ENCODE measurements at places on chromosomes 4 and X.

- no peaks in the 10 kb centered on the region for H3K27me3 ChIP-seq
- H3K4me3 ChIP-seq: no peak overlapping the region
- H3K27ac ChIP-seq: no peak overlapping the region
- no peaks in the 10 kb centered on the region for H3K36me3 ChIP-seq
- no peak for DNase-seq
- H3K4me1 ChIP-seq: no peaks in the 10 kb centered on the region
Measured at GRCh38 chr4:126742885-126743284, 889.9 kb upstream of the INTU start.

GRCh38 chr4:18847249-18847890, 825.8 kb upstream of the LCORL start:
- H3K36me3 ChIP-seq: no peaks in the 10 kb centered on the region
- H3K27me3 ChIP-seq: no peaks in the 10 kb centered on the region
- no peak overlapping the region for H3K27ac ChIP-seq

- H3K27ac ChIP-seq: no peak overlapping the region
- DNase-seq: no peak
- H3K36me3 ChIP-seq: no peaks in the 10 kb centered on the region
- peaks cover 16% of the 10 kb centered on the region for H3K27me3 ChIP-seq
- no peak overlapping the region for H3K4me3 ChIP-seq
Measured at GRCh38 chr4:107757283-107757682, 37.2 kb upstream of the PAPSS1 start.

DNA sequence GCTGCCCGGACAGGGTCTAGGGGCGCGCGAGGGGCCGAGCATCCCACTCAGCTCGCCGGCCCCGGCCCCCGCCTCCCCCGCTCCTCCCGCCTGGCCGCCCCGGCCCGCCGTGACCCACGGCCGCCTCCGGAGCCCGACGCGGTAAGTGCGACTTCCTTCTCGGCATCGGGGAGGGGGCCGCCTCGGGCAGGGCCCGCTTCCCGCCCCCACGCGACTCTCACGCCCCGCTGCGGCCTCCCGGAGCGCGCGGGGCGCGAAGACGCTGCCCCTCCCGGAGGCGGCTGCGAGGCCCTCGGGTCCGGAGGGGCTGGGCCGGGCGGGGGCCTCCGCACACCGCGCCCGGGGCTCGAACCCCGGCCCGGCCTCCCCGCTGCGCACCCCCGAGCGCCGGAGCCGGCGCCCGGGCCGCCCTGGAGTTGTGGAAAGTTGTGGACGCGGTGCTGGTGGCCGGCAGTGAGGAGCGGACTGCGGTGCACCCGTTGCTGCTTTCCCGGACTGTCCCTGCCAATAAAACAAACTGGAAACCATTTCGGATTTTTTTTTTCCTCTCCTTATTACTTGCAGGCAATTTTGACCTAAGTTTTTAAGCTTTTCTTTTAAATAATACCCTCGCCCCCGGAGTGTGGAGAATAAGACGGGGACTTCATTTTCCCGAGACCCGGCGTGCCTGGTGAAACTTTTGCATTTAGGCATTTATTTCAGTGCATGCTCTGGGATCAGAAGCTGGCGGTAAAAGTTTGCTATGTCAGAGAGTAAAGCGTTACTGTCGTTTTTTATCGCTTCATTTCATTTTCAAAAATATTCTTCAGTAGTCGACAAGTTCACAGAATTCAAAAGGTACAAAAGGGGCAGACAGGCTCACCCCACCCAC, 13.0 kb upstream of the TMEM156 start:
- no peaks in the 10 kb centered on the region for H3K27me3 ChIP-seq
- peak overlapping the region; percentile 87 for H3K4me3 ChIP-seq
- H3K27ac ChIP-seq: peak overlapping the region; percentile 94
- DNase-seq: no peak
- peaks cover 53% of the 10 kb centered on the region for H3K4me1 ChIP-seq
- peaks cover 8% of the 10 kb centered on the region for H3K36me3 ChIP-seq

DNA sequence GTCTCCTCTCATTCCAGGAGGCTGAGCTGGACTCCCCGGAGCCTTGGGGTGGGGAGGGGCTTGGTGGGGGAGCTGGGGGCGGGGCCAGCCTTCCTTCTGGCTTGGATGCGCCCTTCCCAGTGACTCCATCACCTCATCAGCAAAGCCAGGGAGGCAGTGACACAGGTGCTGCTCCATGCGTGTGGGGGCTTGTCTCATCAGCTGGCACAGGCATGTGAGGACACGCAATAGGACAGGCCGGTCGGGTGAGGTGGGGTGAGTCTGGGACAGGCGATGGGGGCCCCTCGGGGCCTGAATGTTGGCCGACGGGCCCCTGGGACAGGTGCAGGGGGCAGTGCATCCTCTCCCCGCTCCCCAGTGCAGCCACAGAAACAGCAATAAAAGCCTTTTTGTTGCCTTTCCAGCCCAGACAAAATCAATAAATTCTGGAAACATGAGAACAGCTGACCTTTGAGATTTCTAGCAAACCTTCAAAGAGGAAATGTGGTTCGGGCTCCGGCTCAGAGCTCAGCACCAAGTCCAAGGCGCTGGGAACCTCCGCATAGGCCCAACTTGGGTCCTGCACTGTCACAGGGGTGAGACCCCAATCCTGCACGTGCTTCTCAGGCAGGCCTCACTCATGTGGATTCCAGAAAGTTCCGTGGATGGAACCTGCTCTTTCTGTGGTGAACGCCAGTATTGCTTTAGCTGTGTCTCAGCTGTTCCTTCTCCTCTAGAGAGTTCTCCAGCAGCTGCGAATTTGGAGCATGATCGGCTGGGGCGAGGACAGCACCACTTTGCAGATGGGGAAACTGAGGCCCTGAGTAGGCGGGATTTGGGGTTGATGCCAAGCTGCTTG, 18.5 kb downstream of the ADRA2C start:
- H3K4me1 ChIP-seq: no peaks in the 10 kb centered on the region
- H3K27ac ChIP-seq: no peak overlapping the region
- H3K4me3 ChIP-seq: no peak overlapping the region
- no peaks in the 10 kb centered on the region for H3K36me3 ChIP-seq

DNA sequence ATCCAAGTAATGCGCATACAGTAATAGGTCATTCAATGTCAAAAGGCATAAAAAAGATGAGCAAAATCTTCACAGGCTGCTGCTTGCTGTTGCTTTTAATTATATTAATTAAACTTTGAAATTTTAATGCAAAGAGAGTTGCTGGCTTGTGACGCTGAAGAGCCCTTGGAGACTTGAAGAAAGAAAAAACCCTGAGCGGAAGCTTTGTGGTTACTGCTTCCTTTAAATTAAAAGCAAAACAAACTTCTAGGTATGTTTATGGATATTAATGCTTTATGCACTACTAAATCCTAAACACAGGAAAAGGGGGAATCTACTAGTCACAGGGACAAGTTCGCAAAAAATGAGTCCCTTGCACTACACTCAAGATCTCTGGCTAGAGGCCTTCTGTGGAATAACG, 166.7 kb downstream of the ANTXR2 start:
- peaks cover 36% of the 10 kb centered on the region for H3K36me3 ChIP-seq
- no peaks in the 10 kb centered on the region for H3K27me3 ChIP-seq
- peaks cover 6% of the 10 kb centered on the region for H3K4me1 ChIP-seq
- no peak overlapping the region for H3K27ac ChIP-seq
- no peak overlapping the region for H3K4me3 ChIP-seq
- DNase-seq: no peak

DNA sequence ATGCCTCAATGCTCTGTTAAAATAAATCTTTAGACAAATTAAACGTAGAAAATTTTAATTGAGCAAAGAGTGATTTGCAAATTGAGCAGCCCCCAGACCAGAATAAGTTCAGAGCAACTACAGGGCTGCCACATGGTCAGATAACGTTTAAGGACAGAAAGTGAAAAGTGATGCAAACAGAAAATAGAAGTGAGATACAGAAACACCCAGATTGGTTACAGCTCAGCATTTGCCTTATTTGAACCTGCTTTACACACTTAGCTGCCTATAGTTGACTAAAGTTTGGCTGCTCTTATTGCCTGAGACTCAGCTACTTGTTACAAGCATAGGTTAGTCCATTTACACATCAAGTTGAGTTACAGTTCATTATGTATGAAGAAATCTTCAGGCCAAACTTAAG, 1800.8 kb upstream of the PCDH10 start:
- no peaks in the 10 kb centered on the region for H3K4me1 ChIP-seq
- H3K27ac ChIP-seq: no peak overlapping the region
- H3K27me3 ChIP-seq: no peaks in the 10 kb centered on the region

DNA sequence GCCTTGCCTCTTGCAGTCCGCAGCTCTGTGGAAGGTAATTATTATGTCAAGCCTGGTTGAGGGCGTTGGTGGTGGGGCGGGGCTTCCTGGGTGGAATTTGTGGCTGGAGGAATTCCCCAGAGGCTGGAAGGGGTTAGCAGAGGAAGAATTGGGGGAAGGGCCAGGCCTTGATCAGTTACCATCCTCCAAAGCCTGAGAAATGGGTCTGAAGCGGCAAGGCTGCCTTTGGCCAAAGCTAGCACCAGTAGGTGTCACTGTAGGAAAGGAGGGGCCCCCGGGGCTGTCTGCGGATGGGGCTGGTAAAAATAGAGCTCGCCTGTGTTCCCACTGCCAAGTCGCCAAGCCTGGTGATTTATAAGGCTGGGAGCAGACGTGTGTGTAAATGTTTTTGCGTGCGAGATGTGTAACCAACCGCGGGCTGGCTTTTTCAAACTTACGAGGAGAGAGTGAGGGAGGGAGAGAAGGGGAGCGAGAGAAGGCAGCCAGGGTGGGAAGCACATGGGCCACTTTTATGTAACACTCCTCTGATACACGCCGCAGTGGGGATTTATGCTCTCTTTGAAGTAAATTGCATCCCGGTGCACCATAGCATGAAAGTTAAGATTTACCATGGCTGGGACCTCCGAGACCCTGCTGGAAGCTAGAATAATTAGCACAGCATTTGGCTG, 367.0 kb downstream of the BCOR start:
- peak; percentile 66 for DNase-seq
- H3K27me3 ChIP-seq: no peaks in the 10 kb centered on the region
- no peaks in the 10 kb centered on the region for H3K36me3 ChIP-seq
- no peak overlapping the region for H3K27ac ChIP-seq

DNA sequence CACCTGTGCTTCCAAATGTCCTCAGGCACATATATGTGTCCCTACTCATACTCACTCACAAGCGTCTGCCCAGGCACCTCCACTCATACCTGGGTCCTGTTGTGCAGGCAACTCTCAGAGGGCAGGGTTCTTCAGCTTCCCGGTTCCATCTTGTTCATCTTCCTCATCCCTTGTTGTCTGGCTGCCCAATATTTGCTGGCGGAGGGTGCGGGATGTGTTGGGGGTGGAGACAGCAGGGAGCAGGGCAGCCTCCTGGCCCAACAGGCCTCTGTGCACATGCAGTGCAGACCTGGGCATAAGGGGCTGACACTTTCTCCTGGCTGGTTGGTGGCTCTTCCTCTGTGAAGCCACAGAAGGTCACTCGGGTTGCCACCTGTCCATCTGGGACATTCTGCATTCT, 32.1 kb downstream of the NBDY start:
- peaks cover 53% of the 10 kb centered on the region for H3K4me1 ChIP-seq
- no peak overlapping the region for H3K4me3 ChIP-seq
- no peaks in the 10 kb centered on the region for H3K27me3 ChIP-seq
- H3K36me3 ChIP-seq: no peaks in the 10 kb centered on the region
- H3K27ac ChIP-seq: peak overlapping the region; percentile 90

GRCh38 chrX:17226736-17227135, 148.3 kb upstream of the NHS start:
- H3K4me1 ChIP-seq: no peaks in the 10 kb centered on the region
- H3K36me3 ChIP-seq: no peaks in the 10 kb centered on the region
- no peaks in the 10 kb centered on the region for H3K27me3 ChIP-seq
- no peak overlapping the region for H3K27ac ChIP-seq
- H3K4me3 ChIP-seq: no peak overlapping the region

GRCh38 chr4:85932500-85933290, 427.2 kb downstream of the MAPK10 start:
- H3K4me1 ChIP-seq: no peaks in the 10 kb centered on the region
- no peaks in the 10 kb centered on the region for H3K36me3 ChIP-seq
- DNase-seq: no peak
- no peak overlapping the region for H3K27ac ChIP-seq
- no peak overlapping the region for H3K4me3 ChIP-seq

- H3K4me3 ChIP-seq: no peak overlapping the region
- H3K27me3 ChIP-seq: peaks cover 3% of the 10 kb centered on the region
- no peak for DNase-seq
- H3K4me1 ChIP-seq: no peaks in the 10 kb centered on the region
- no peaks in the 10 kb centered on the region for H3K36me3 ChIP-seq
Measured at GRCh38 chr4:81397635-81398034, 74.1 kb downstream of the RASGEF1B start.

GRCh38 chr4:2958446-2958845, 4.8 kb downstream of the NOP14 start:
- no peaks in the 10 kb centered on the region for H3K27me3 ChIP-seq
- DNase-seq: no peak
- no peak overlapping the region for H3K4me3 ChIP-seq
- H3K36me3 ChIP-seq: peaks cover 49% of the 10 kb centered on the region
- H3K27ac ChIP-seq: peak overlapping the region; percentile 4

GRCh38 chr4:3285558-3286334, 7.1 kb upstream of the RGS12 start:
- H3K27me3 ChIP-seq: peaks cover 38% of the 10 kb centered on the region
- H3K27ac ChIP-seq: no peak overlapping the region
- DNase-seq: peak; percentile 39
- no peaks in the 10 kb centered on the region for H3K36me3 ChIP-seq

DNA sequence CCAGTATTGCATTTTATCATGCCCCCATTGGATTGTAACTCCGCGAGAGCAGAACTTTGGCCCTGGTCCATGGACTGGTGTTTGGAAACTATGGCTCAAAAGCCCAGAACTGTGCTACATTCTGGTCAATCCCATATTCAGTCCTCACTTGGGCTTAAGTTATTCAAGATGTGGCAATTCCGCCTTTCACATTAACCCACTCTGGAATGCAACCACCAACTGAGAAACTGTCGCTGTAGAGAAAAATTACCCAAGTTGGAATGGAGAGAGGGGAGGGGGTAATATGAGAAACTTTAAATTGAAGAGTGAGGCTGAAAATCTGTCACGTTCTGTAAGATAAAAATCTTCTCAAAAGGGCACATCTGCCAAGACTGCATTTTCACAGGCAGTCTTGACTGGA, 189.6 kb upstream of the NHS start:
- no peaks in the 10 kb centered on the region for H3K27me3 ChIP-seq
- no peak for DNase-seq
- no peaks in the 10 kb centered on the region for H3K4me1 ChIP-seq

DNA sequence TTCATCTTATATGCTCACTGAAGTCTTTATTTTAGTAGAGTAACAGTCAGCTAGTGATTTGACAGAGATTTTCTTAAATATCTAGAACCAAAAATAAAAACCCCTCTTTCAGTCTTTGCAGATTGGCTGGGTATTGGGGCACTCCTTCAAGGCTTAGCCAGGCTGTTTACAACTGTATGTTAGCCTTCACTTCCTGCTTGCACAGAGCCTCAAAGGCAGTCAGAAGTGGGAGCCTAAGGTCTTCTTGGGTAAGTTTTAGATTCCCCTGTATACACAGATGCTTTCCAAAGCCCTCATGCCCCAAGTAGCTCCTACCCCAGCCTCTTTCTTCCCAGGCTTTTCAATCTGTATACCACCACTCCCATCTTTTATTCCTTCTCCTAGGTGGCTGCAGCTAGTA, 136.1 kb upstream of the STIM2 start:
- no peak overlapping the region for H3K27ac ChIP-seq
- H3K36me3 ChIP-seq: peaks cover 2% of the 10 kb centered on the region
- no peaks in the 10 kb centered on the region for H3K27me3 ChIP-seq

Measured in activated CD8-positive, alpha-beta memory T cell treated with anti-CD3 and anti-CD28 coated beads, Interleukin-2, amount 10 ng/mL, durations not matched to agents 7 days and 5 days (primary cell).